RWPE2 (cell line): ENCODE measurements at places on chromosomes 2 and 18.

DNA sequence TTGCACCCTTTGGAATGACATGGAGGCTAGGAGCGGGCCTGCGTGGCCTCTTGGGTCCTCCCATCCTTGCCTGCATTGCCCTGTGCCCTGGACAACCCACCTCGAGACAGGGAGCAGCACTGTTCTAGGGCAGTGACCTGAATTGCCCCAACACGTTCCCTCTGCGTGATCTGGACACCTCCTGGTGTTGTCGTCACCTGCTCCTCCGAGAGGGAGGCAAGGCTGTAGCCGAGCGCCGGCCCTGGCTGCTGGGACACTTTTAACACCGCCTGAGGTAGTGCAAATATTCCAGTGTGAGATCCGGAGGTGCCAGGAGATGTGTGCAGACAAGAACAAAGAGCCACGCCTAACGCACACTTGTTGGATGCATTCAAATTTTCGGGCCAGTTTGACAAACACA lies 131.5 kb downstream of the SMAD7 start:
- peak; percentile 19 for DNase-seq

- no peak for DNase-seq
Measured at GRCh38 chr2:222797871-222798270, 63.0 kb upstream of the ACSL3 start.

DNA sequence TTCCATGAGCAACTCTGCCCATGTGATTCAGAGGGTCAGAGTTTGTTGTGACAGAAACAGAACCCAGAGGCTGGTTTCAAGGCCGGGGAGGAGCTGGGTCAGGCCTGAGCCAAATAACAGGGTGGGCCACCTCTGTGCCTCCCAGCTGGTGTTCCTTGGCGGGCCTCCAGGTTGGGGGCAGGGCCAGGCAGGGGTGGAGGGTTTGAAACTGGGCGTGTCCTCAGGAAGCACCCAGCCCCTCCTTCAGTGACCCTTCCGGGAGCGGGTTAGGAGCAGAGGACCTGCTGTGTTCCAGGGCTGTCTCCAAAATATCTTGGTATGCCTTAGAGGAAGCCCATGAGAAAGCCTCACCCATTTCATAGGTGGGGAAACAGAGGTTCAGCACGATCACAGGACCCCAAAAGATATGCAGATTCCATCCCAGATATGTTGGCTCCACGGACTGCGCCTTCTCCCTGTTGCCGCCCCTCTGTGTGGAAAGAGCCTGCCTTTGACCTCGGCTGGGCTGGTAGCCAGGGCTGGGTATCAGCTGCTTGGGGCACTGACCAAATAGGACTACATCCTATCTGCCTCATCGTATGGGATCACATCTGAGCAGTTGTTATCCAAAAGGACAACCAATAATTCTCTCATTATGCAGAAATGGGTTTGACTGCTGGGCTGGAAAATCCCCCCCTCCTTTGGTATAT lies 74.8 kb upstream of the GLI2 start:
- DNase-seq, result no peak

- no peak for DNase-seq
Measured at GRCh38 chr2:132280912-132281311, 119.2 kb upstream of the ANKRD30BL start.

- DNase-seq, result no peak
Measured at GRCh38 chr2:135271006-135271405, 218.9 kb downstream of the RAB3GAP1 start.

- DNase-seq, result no peak
Measured at GRCh38 chr2:162333968-162334367, 10.0 kb upstream of the GCA start.

- DNase-seq, result no peak
Measured at GRCh38 chr18:25230658-25231326, 121.2 kb downstream of the ZNF521 start.

GRCh38 chr2:132757002-132757589 lies 87.1 kb upstream of the LYPD1 start:
- DNase-seq, result no peak

- no peak for DNase-seq
Measured at GRCh38 chr18:28541276-28541930, 364.5 kb upstream of the CDH2 start.

- no peak for DNase-seq
Measured at GRCh38 chr18:34039201-34039600, 185.5 kb downstream of the NOL4 start.

DNA sequence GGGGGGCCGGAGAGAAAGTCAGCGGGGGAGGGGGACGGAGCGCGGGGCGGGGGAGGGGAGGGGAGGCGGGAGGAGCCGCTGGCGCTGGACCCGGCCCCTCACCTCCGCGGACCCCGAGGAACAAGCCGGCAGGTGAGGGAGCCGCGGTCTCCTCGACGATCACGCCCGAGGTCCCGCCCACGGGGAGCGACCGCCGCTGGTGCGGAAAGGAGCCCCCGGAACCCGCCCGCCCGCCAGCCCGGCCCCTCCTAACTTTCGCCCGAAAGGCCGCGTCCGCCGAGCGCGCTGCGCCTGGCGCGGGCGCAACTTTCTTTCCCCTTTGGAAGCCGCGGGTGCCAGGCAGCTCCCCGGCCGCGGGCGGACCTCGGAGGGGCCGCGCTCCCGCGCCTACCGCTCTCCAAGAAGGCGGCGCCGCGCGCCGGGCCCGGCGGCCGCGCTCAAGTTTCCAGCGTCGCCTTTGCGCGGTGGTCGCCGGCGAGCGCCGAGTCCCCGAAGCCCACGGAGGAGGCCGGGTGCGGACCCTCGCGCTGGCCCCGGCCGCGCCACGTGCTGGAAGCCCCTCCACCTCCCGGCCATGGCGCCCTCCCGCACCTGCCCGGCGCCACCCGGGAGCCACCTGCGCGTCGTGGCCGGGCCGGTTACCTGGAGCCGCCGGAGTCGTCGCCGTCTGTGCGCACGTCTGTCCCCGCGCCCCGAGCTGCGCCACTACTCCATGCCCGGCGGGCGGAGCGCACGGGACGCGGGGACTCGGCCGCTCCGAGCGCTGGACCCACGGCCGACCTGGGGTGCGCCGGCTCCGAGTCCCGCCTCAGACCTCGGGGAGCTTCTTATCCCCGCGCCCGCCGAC lies at the start of gene ALKAL2:
Gene ALKAL2 (minus strand): TSS at position 181 of the 847 bp plus-strand sequence. CDS start 256 bp downstream, outside the sequence.
- DNase-seq, result no peak

GRCh38 chr2:170736628-170737027 lies 21.5 kb downstream of the SP5 start:
- DNase-seq, result no peak
